ENCODE measurements at places on chromosomes 4 and X.

- no peak for DNase-seq
These were observed 83.2 kb upstream of the IL1RAPL2 start for GRCh38 chrX:104482757-104483156.

GRCh38 chr4:159279084-159279483 is 176.2 kb downstream of the RAPGEF2 start:
- DNase-seq, result no peak

DNA sequence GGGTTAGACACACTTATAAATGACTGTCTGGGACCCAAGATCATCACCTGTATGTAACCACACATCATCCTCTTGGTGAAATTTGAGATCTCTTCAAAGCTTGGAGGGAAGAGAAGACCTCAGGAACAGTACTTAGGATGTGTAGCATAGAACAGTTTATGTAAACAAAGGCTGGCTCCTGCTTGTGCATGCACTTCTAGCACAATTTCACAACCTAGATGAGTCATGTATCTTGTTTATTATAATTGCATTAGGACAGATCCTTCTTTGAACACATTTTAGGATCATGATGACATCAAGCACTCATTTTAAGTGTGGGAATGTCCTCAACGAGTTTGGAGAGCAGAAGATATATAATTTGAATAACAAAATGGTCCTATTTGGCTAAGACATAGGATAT is 26.3 kb upstream of the ZMAT1 start:
- no peak for DNase-seq

GRCh38 chr4:142875117-142875516 is 29.0 kb upstream of the INPP4B start:
- DNase-seq, result no peak

GRCh38 chr4:16622826-16623225 is 275.6 kb downstream of the LDB2 start:
- DNase-seq, result no peak
